Esophagus muscularis mucosa (tissue), 4 donors: ENCODE measurements at places on chromosomes 6 and 20. TPM values are rescaled to one million over a fixed set of nuclear protein-coding genes. Genes with fewer than 3 reads are reported as not detected.

The MYLK4 gene
- total RNA-seq: 0.34 TPM

The SNAP25 gene
- total RNA-seq: 2.9 TPM

The LY6G6D gene
- total RNA-seq: not detected

The EZR gene
- 205 TPM for total RNA-seq

The OVOL2 gene
- not detected for total RNA-seq

The TGM3 gene
- total RNA-seq: not detected

The TRIM26 gene
- 45.6 TPM for total RNA-seq

The MC3R gene
- not detected for total RNA-seq

The TRAPPC3L gene
- not detected for total RNA-seq

The OR2H1 gene
- not detected for total RNA-seq

The GDAP1L1 gene
- total RNA-seq: not detected

GRCh38 chr6:89642956-89643355, 4.4 kb upstream of the LYRM2 start:
- no peak for DNase-seq

- DNase-seq: no peak
Measured at GRCh38 chr6:134482593-134483270, 164.8 kb upstream of the SGK1 start.

- no peak for DNase-seq
Measured at GRCh38 chr6:7505189-7505699, 36.2 kb upstream of the DSP start.

- no peak for DNase-seq
Measured at GRCh38 chr6:3800850-3801591, 48.2 kb upstream of the FAM50B start.

DNA sequence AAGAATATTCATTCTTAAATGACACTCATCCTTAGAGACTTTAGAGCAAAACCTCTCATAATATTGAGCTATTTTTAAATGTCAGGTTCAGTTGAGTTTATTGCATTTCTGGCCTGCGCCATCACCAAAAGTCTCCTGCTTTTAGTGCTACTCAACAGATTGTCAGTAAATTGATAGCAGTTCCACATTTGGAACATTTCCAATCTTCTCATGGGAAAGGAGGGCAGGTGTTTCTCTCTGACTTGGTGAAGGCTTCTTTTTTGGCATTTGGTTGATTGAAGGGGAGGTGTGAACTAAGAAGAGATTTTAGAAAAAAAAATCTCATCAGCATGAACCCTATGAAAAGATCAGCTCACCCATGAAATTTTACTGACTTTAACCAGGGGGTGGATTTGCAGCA, 125.9 kb upstream of the INSM1 start:
- DNase-seq: no peak

GRCh38 chr20:3374296-3374695, 33.2 kb downstream of the DNAAF9 start:
- DNase-seq: no peak

DNA sequence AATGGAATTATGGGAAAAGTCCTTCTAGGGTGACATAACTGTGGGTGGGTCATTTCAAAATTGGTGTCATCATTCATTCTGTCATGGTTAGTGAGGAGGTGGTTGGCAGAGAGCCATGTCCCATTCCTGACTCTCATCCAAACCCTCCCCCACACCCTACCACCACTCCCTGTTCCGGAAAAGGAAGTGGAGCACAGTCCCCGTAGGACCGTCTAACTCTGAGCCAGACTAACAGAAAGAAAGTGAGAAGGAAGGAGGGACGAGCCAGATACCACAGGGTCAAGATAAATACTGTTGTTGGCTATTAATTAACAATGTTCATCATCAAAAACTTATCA, 4.8 kb downstream of the TRIM10 start:
- peak; percentile 50 for DNase-seq

- DNase-seq: no peak
Measured at GRCh38 chr6:20741490-20741889, 207.2 kb downstream of the CDKAL1 start.

- DNase-seq: no peak
Measured at GRCh38 chr6:96963809-96964208, 39.3 kb downstream of the KLHL32 start.

DNA sequence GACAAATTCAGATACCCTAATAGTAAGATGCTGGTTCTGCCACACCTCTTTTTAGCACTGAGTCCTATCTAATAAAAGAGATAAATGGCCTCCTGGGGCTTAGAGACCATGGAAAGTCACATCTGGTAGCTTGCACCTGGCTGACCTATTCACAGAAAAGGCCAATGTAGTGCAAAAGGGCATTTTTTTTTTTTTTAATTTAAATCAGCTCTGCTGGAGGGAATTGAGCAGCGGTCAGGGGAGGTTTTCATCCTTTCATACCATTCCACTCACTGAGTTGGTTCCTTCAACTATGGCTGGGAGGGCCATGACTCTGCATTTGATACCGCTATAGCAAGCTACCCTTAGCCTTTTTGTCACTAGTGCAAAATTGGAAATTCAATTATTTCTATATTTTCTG, 20.1 kb upstream of the HS3ST5 start:
- no peak for DNase-seq

GRCh38 chr6:23511817-23512216, 614.2 kb upstream of the NRSN1 start:
- DNase-seq: no peak

DNA sequence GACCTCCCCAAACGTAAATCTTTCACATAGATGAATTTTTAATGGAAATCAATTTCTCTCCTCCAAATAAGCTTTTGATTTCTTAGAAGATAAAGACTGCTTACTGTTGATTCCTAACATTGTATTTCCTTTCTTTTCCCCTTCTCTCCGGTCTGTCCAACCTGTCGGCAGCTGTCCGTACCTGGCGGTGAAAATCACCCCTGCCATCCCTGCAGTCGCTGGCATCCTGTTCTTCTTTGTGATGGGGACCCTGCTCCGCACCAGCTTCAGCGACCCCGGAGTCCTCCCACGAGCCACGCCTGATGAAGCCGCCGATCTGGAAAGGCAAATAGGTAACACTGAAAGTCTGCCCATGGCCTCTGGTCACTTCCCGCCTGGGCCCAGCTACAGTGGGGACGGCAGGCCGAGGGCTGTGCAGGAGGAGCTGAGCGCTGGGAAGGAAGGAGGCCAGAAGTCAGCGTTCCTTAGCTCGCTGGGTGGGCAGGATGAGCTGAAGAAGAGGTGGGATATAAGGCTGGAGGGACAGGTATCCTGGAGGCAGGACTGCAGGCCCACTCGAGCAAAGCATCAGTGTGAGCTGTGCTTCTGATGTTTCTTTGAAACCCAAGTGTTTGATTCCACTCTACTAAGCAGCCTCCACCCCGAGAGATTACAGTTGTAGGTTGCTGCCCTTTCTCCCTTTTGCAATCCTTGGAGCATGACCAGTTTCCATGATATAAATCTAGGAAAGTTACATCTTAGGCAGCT, 161.6 kb downstream of the ZDHHC14 start:
- DNase-seq: no peak

- DNase-seq: no peak
Measured at GRCh38 chr6:167103041-167103891, 19.6 kb upstream of the CCR6 start.

GRCh38 chr6:148525453-148525852, 182.8 kb downstream of the SASH1 start:
- no peak for DNase-seq

- peak; percentile 84 for DNase-seq
Measured at GRCh38 chr6:42448391-42448790, 3.3 kb downstream of the TRERF1 start.

DNA sequence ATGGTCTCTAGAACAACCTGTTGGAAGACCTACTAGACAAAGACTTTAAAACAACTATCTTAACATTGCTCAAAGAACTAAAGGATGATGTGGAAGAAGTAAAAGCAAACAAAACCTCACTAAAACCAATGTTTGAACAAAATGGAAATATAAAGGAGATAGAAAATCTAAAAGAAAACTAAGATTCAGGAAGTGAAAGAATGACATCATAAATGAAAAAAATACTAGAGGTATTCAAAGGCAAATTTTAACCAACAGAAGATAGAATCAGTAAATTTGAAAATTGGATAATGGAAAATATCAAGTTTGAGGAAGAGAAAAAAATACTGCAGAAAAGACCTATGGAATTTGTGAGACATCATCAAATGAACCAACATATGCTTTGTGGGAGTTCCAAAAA, 914.1 kb upstream of the GJE1 start:
- no peak for DNase-seq

- DNase-seq: no peak
Measured at GRCh38 chr6:136604928-136605510, 54.8 kb upstream of the MAP7 start.

DNA sequence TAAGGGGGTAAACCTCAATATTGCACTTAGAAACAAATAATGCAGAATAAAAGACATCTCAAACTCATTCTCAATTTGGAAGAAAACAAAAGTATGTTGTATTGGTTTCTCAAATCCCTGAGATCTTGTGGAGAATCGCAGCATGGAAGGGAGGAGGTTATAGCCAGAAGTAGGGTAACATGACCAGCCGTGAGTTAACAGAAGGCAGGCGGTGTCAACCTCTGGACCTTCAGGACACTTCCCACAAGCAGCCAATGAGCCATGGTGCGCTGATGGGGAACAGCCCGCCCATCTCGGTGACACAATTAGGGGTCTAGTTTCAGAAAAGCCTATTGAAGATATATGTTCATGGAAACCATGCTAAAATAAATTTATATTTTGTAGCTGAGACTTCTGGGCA, 98.4 kb downstream of the ALDH8A1 start:
- DNase-seq: no peak

DNA sequence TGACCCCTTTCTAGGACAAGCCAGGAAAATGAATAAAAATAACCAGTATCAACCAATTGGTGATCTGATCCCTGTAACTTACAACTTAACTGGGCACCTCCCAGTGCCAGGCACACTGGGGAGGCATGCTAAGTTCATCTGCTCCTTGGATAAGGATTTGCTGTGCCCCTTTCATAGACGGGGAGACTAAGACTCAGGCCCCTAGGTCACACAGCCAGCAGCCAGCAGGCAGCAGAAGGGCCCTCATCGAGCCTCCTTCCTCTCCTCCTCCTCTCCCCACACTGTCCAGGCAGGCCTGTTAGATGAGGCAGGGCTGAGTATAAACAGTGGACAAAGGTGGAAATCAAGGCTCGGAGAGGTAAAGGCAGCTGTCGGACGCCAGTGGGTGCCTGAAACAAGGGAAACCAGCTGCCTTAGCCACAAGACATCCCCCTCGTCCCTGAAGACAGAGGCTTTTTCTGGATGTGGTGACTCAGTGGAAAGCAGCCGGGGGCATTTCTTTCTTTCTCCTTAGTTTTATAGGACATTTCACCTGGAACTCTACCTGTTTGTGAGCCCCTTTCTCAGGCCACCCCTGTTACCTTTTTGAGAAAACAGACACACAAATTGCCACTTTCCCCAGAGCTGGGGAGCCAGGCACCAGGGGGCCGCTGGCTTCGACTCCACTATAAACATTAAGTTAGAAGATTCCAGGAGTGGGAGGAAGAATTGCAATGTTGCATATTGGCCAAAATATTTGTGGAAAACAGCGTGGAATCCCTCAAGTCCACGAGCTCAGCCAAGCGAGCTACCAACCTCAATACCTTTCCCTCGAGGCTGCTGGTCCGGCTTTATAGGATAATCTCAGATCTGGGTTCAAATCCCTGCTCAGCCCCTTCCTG, 166.0 kb downstream of the PREX1 start:
- no peak for DNase-seq

DNA sequence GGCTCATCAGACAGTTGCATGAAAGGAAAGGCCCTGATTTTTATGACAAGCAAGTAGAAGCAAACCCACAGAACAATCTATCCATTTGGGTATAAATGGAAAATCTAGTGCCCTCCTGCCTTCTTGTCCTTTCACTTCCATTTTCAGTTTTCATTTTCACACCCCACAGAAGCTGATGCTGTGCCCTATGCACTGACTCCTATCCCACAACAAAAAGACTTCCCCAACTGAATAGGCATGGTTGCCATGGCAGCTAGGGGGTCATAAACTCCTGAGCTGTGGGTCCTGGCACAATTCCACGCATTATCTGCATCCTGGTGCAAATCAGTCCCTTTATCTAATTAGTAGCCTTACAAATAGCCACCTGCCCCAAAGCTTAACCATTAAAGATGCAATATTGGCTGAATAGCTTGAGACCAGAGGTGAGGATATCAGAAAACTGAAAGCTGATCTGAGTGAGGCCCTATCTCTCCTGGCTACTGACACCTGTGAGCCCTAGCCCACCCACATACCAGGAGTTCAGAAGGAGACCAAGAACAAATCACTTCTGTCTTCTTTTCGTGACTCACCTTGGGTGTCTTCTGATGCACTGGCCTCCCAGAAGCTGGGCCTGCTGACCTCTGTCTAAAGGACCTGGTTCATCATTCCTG, 34.9 kb upstream of the HEY2 start:
- DNase-seq: no peak

DNA sequence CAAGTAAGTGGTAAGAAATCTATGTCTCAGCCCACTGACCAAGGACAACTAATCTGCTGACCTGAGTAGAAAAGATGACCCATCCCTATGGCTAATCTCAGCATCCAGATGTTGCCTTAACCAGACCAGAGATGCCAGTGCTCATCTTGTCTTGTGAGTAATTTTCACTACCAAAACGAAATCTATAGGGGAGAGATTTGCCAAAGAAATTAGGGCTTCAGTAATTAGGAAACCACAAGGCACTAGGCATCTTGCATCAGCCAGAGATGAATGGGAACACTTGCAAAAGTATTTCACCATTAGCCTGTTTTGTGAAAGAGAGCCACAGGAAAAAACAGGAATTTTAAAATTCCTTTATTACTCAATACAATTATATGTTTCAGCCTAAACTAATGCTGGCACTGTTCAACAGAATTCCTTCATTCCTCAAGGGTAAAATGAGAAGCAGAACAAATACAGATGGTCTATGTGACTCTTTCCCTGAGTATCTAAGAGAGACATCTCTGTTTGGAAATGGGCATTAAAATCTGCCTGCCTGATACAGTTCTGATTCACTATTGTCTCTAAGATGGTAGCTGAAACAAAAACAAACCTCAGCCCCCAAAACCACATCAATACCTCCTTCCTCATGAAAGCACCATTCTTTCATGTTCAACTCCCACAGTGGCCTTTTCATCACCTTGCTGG, 87.8 kb downstream of the GMDS start:
- no peak for DNase-seq

DNA sequence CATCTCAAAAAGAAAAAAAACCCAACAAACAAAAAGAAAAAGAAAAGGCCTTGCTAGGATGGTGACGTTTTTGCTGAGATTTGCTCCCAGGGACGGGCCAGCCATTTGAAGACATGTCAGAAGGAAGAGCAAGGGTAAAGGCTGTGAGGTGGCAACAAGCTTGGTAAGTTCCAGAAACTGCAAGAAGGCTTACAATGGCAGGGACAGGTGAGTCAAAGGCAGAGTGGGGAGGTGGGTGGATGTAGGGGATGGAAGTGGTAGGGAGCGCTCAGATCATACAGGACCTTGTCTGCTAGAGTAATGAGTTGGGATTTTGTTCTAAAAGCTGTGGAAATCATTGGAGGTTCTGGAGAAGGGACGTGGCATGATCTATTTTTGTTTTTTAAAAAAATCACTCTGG, 4.3 kb downstream of the KIF3B start:
- DNase-seq: no peak

DNA sequence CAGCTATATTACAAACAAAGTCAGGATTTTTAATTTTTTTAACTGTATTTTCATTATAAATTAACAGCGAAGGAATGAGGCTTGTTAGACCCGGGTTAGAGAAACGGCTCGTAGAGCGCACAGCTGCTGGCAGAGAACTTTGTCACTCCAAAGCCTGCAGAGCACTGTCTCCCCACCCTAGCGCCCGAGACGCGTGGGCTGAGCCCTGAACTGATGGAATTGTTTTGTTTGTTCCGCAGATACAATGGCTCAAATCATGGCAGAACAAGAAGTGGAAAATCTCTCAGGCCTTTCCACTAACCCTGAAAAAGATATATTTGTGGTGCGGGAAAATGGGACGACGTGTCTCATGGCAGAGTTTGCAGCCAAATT, 810 bp downstream of the LAMP5 start:
- peak; percentile 42 for DNase-seq
